ENCODE measurements at places on chromosomes 3 and 15. TPM values are rescaled to one million over a fixed set of nuclear protein-coding genes. Genes with fewer than 3 reads are reported as not detected.

- peak; percentile 72 for DNase-seq
Measured at GRCh38 chr3:157282261-157283191, 122.6 kb upstream of the CCNL1 start.

GRCh38 chr15:31390029-31390428 is 63.4 kb downstream of the KLF13 start:
- DNase-seq: no peak

DNA sequence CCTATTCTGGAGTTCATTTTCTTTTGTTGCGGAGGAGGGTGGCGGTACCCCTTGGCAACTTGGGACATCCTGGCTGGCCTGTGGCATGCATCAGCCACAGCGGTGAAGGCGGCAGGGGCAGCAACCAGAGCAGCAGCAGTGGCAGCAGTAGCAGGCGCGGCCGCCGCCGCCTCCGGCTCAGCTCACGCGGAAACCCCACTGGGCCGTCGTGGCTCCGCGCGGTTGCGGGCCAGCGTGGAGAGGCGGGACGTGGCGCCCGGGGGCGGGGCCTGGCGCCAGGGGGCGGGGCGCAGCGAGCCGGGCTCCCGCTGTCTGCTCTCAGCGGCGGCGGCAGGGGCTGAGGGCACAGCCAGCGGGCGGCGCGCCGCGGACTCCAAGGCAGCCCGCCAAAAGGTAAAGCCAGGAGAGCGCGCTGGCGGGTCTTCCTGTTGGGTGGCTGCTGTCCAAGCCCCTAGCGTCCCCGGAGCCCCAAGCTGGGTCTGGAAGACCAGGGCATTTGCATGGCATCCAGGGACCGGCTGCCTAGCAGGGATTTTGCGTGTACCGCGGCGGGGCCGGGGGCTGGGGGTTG is 334.4 kb upstream of the THRB start:
- DNase-seq: no peak

DNA sequence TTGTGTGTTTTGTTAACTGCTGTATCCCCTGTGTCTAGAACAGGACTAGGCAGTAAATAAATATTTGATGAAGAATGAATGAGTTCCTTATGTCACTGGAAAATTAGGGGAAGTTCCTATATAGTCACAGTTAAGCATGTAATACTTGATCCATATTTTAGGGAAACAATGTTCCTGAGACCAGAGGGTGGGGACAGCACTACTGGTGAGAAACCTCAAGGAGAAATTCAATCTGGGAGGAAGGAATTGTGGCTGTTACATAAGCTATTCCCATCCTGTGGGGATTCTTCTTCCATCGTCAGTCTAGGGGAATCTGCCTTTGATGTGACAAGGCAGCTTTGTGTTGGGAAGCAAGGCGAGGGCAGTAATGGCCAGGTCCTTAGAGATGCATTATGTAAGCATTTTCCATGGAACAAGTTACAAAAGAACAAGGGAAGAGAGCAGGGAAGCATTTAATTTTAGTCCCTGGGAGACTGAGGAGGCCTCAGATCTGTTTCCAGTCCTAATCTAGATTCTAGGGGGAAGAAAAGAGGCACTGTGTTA is 219.3 kb upstream of the TTC14 start:
- DNase-seq: no peak

DNA sequence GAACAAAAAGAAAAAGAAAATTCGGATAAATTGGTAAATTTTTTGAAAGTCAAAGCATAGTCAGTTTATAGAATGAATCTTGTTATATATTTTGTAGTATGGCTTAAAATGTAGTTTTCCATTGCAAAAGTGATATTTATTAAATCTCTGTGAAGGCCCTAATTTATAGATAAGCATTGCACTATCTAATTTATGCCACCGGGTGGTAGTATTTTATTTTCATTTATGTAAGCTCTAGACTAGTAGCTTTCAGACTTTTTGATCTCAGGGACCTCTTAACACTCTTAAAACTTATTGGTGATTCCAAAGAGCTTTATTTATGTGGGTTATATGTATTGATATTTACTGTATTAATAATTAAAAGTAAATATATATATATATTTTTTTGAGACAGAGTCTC is 133.9 kb upstream of the LRRFIP2 start:
- DNase-seq: peak; percentile 27

GRCh38 chr15:95948411-95948810 is 382.1 kb upstream of the NR2F2 start:
- DNase-seq: no peak

- peak; percentile 86 for DNase-seq
Measured at GRCh38 chr15:41894791-41895463, 1.1 kb upstream of the SPTBN5 start.

DNA sequence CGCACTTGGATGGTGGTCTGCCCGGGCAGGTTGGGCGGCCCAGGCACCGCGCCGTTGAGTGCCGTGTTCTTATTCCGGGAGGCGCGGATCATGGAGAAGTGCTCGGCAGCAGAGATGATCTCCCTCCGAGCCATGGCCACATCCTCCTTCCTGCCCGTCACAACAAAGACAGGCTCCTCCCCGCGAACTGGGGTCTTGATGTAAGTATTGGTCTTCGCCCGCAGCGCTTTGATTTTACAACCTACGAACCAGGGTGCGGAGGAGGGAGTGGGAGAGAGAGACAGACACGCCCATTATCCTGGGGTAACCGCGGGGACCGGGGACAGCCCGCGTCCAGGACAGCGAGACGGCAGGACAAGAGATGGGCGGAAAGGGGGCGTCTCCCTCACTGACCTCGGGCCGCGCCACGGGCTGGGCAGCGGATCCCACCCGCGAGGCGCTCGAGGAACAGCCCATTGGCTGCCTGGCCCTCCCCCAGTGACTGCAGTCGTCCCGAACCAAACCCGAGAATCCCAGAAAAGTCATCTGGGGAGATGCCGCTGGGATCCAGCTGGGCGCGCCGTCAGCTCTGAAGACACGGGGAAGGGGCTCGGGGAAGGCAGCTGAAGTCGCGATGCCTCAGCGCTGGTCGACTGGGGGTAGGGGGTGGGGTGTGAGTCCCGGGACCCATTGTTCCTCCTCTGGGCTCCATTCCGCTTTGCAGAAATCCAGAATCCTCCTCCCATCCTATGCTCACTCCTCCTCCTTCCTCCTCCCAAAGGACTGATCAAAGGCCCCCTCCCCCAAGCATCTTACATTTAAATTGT is 1.2 kb downstream of the MEX3B start:
- no peak for DNase-seq

- no peak for DNase-seq
Measured at GRCh38 chr3:138310494-138310893, 19.2 kb downstream of the NME9 start.

DNA sequence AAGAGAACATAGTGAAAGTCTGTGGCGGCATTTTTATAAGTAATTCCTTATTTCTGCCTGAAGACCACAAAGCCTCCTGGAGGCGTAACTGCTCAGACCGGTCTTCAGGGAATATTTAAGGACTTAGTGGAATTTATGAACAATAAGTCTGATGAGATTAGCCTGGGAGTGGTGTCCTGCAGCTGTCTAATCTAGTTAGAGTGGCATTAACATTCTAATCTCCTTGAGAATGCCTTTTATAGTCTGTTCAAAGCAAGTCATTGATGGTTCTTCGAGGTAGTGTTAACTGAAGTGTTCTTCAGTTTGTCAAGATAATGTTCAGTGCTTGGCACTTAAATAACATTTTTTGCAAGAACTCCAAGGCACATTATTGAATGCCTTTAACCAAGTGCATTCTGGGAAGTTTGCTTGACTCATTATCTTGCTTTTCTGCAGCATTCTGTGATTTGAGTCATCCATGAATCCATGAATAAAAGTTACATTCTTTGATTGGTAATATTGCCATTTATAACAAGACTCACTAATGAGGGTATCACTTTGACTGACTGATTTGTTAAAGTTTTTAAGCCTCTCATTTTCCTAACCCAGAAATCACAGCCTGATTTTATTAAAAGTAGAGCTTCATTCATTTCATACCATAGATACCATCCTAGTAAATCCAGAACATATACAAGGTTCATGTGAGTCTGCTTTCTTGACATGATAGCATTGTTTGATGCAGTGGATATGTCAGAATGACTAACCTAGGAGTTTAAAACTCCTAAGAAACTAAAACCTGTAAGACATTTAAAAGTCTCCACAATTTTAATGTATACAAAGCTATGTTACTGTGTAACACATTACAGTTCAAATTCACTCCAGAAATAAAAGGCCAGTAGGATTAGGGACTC is 12.5 kb downstream of the RBM5 start:
- no peak for DNase-seq

DNA sequence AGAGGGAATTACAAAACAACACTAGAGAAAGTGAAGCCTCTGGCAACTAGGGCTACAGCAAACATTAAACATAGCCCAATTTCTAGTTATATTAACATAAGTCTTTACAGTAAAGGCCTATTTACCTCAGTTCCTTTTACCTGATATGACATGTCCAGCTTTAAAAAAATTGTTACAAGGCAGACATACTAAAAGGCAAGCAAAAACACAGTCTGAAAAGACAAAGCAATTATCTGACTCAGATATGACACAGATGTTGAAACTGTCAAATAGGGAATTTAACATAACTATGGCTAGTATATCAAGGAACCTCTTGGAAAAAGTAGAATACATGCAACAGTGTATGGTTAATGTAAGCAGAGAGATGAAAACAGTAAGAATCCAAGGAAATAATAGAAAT is 238.6 kb downstream of the RAP2B start:
- peak; percentile 97 for DNase-seq

- no peak for DNase-seq
Measured at GRCh38 chr3:166877971-166878370, 502.1 kb downstream of the ZBBX start.

DNA sequence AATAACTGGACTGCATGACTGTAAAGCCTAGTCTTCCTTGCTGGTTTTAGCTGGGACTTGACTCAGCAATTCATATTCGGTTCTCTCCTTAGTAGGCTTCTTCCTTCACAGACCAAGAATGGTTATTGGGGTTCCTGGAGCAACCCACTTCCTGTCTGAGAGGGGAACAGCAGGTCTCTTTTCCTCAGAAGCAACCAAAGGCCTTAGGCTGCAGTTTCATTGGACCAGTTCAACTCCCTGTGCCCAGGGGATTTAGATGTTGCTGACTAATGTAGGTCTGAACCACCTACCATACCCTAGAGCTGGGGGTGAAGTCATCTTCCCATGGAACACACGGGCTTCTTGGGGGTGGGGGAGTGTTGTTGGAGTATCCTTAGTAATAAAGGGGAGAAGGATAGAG is 84.0 kb upstream of the SKOR1 start:
- DNase-seq: peak; percentile 22

DNA sequence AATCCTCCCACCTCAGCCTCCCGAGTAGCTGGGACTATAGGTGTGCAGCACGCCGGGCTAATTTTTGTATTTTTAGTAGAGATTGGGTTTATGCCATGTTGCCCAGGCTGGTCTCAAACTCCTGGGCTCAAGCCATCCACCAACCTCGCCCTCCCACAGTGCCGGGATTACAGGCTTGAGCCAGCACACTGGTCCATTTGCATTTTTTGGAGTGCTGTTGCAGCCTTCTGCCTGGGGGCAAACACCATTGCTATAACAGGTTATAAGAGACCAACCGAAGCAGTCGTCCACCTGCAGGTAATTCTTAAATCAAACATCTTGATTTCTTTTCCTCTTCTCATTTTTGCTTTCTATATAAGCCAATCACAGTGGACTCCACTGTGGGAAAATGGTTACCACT is 27.7 kb downstream of the ACKR4 start:
- DNase-seq: no peak

- peak; percentile 56 for DNase-seq
Measured at GRCh38 chr3:12507591-12508281, 23.5 kb downstream of the TSEN2 start.

DNA sequence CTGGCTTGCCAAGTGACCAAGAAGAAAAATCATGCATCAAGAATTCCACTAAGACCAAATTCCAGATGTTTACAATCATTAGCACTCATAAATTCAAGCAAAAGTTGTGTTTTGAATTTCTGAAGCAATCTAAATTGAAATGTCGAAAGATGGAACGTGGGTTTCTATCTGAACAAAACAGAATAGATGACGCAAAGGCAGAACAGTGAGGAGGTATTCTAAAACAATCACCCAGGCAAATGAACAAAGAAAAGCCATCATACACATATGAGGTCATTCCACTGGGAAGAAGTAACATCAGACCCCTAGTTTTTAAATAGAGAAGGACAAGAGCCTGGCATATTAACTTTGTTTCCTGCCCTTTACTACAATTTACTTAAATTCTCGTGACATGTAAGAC is 58.0 kb downstream of the MCF2L2 start:
- DNase-seq: no peak

DNA sequence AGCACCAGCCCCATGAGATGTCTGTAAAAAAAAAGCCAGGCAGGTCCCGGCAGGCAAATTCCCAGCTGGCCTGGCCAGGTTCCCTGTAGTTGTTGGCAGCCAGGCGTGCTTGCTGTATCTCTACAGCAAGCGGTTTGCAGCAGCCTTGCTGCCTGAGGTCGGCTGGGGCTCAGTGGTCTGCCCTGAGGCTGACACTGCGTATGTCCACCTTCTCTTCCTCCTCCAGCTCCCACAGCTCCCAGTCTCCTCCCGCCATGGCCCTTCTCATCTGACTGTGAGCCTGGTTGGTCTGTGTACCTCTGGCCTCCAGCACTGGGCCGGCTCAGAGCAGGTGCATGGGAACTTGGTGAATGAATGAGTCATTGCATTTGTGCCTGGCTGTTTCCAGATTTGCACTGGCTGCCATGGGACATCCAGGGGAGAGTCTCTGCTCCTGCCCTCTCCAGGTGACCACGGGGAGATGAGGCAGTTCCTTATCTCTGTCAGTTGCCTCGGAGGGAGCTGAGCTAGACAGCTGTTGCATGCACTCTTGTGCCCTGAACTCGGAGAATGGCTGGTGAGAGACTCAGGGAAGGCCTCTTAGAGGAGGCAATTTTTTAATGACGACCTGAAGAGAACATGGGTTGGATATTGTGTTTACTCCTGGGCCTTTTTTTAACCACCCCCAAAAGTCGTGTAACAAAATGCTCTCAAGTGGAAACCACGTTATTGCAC is 43.0 kb downstream of the SPSB4 start:
- peak; percentile 46 for DNase-seq

DNA sequence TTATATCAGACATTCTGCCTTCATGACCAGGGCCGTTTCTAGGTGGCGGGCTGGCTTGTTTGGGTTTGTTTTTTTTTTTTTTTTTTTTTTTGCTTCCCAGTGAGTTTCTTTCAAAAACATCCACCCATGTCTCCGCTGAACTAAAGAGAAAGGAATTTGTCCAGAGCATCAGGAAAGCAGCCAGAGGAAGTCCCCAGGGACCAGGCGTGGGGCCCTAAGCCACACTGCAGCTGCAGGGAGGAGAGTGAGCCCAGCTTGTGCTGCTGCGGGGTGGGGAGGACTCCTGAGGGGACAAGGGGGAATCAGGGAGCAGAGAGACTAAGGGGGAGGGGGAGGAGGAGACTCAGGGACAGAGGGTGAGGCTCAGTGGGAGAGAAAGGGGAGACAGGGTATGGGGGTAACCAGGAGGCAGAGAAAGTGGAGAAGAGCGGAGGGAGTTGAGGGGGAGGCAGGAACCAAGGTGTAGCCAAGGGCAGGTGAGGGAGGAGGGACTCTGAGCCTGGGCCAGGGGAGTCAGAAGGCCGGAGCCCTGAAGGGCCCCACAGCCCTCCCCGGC is 49.5 kb downstream of the CYP11A1 start:
- DNase-seq: no peak

TIMP4 gene
- total RNA-seq: 2.6 TPM

BNC1 gene
- 74.2 TPM for total RNA-seq

KCNH8 gene
- total RNA-seq: not detected

SEMA3G gene
- total RNA-seq: under 0.01 TPM

EXOG gene
- total RNA-seq: 5.8 TPM

SCAMP5 gene
- total RNA-seq: 1.3 TPM

P2RY1 gene
- 24.5 TPM for total RNA-seq

KNG1 gene
- total RNA-seq: not detected

GOLGA6L10 gene
- total RNA-seq: 0.79 TPM

NR1I2 gene
- total RNA-seq: not detected

CCR4 gene
- total RNA-seq: not detected

Data from bronchial epithelial cell (primary cell).